ENCODE measurements at places on chromosomes 13 and 19.

DNA sequence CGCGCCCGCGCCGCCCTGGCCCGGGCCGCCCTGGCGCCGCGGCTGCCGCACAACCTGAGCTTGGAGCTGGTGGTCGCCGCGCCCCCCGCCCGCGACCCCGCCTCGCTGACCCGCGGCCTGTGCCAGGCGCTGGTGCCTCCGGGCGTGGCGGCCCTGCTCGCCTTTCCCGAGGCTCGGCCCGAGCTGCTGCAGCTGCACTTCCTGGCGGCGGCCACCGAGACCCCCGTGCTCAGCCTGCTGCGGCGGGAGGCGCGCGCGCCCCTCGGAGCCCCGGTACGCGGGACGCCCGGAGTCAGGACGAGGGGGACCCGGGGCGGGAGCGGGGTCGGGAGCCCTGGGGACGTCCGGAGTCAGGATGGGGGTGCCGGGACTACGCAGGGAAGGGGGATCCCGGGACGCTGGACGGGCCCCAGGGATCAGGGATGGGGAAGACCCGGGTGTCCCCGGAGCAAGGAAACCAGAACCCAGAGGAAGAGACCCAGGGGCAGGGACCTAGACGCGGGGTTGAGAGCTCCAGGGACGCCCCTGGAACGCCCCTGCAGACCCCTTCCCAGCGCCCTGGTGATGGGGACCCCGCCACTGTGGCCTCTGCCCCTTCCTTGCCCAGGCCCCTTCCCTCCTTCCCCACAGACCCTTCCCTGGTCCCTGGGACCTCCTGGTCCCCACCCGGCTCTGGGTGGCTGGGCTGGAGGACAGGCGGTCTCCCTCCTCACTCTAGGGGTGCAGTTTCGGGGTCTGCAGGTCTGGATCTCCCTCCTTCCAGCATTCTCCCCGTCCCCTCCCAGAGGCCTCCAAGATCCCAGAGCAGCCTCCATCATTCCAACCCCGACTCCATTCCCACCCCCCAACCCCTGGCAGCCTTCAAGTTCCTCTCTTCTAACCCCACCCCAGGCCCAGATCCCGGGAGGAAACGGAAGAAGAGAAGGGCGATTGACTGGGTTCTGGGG is 645 bp downstream of the GRIN3B start:
- H3K4me3 ChIP-seq: peak overlapping the region; percentile 56
- peaks cover 45% of the 10 kb centered on the region for H3K27me3 ChIP-seq
- no peaks in the 10 kb centered on the region for H3K36me3 ChIP-seq
- H3K27ac ChIP-seq: no peak overlapping the region
- H3K4me1 ChIP-seq: peaks cover 27% of the 10 kb centered on the region

DNA sequence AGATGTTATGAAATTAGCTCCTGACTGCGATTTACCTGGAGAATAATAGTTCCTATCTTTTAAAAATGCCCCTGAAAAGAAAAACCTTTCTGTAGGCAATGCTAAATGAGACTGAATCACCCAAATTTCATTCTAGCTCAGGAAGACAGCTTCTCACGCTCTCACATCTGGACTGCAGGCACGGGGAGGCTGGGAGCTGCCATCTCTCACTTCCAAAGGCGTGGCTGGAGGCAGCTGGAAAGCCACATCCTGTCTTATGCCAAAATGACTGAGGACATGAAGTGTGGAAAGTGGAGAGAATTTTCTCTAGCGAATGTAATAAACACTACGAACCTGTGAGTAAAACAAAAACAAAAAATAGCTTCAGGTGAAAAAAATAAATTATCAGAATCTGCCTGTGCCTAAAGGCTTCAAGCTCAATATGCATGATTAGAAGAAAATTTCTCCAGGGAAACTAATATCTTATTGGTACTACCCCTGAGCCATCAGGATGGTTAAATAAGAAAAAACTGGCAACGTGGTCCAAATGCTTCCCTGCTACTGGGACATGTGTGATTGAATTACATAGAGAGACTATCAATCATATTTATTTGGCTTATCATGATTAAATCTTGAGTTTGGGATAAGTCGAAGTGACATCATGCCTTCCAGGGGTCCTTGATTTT is 58.1 kb upstream of the UBL3 start:
- no peak for DNase-seq
- H3K4me3 ChIP-seq: no peak overlapping the region

GRCh38 chr13:43697323-43697722 is 89.4 kb downstream of the ENOX1 start:
- no peak for DNase-seq
- H3K27ac ChIP-seq: no peak overlapping the region
- no peaks in the 10 kb centered on the region for H3K4me1 ChIP-seq
- no peaks in the 10 kb centered on the region for H3K36me3 ChIP-seq

DNA sequence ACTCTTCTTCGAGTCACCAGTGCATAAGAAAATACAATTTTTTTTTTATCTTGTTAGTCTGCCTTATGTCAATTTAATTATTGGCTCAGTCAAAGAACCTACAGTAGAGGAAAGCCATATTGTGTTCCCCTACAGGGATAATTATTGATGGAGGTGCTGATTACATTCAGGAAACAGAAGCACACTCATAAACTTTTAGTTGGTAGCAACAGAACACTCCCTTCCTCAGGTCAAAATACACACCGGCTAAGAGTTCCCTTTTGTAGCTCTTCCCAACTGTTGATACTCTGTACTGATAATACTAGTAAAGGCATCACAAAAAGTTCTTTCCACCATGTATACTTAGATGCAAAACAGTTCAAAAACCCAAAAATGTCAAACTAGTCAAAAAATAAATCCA is 18.4 kb downstream of the FOXO1 start:
- peak overlapping the region; percentile 60 for H3K27ac ChIP-seq
- H3K4me1 ChIP-seq: peaks cover 84% of the 10 kb centered on the region
- DNase-seq: no peak
- H3K36me3 ChIP-seq: no peaks in the 10 kb centered on the region

DNA sequence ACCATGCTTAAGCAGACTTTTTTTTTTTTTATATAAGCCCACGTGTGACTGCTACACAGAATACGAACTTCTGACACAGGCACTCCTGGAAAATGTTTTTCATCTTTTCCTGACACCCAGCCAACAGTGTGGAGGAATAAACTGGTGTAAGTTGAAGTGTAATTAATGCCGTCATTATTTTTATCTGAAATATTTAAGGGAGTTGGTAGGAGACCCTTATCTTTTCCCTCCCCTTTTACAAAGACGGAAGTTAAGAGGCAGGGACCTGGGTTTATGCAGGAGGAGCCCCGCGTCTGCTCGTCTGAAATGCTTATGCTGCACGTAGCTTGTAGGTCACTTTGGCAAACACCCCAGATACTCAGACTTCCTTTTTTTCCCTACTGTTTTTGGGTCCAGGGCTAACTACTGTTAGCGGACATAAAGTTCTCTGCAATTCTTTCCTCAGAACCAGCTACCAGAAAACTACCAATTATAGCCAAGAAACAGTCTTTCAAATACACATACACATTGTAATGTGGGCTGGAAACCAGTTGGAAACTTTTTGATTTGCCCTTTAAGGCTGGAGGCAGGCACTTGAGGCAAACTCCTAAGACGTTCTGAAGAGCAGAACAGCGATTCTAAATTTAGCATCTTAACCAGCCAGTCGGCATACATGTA is 50.8 kb downstream of the EFNB2 start:
- no peaks in the 10 kb centered on the region for H3K36me3 ChIP-seq
- H3K4me1 ChIP-seq: peaks cover 8% of the 10 kb centered on the region
- peaks cover 36% of the 10 kb centered on the region for H3K27me3 ChIP-seq
- no peak overlapping the region for H3K27ac ChIP-seq

- DNase-seq: no peak
- peak overlapping the region; percentile 87 for H3K27ac ChIP-seq
- no peaks in the 10 kb centered on the region for H3K27me3 ChIP-seq
- no peak overlapping the region for H3K4me3 ChIP-seq
- H3K4me1 ChIP-seq: no peaks in the 10 kb centered on the region
- H3K36me3 ChIP-seq: peaks cover 6% of the 10 kb centered on the region
Observed at GRCh38 chr13:112803422-112803821, 113.6 kb downstream of the ATP11A start.

GRCh38 chr19:43934055-43934984 is 762 bp downstream of the ZNF45 start:
- peak overlapping the region; percentile 97 for H3K27ac ChIP-seq
- peaks cover 32% of the 10 kb centered on the region for H3K4me1 ChIP-seq
- H3K27me3 ChIP-seq: peaks cover 7% of the 10 kb centered on the region
- peaks cover 24% of the 10 kb centered on the region for H3K36me3 ChIP-seq

Data from naive B cell (primary cell).